ENCODE measurements at places on chromosomes 12 and 14. TPM values are rescaled to one million over a fixed set of nuclear protein-coding genes. Genes with fewer than 3 reads are reported as not detected.

The MYRFL gene
- not detected for total RNA-seq

The AGAP2 gene
- 7.1 TPM for total RNA-seq

The SAMD15 gene
- not detected for total RNA-seq

The TMPRSS12 gene
- not detected for total RNA-seq

All from omental fat pad (tissue), 4 donors.